ENCODE measurements at places on chromosomes 3 and 15. TPM values are rescaled to one million over a fixed set of nuclear protein-coding genes. Genes with fewer than 3 reads are reported as not detected.

GRCh38 chr3:124121379-124122312, 129.7 kb upstream of the ROPN1 start:
- H3K4me1 ChIP-seq = no peaks in the 10 kb centered on the region
- no peak for DNase-seq
- H3K27ac ChIP-seq = no peak overlapping the region
- no peaks in the 10 kb centered on the region for H3K27me3 ChIP-seq
- H3K4me3 ChIP-seq = no peak overlapping the region

DNA sequence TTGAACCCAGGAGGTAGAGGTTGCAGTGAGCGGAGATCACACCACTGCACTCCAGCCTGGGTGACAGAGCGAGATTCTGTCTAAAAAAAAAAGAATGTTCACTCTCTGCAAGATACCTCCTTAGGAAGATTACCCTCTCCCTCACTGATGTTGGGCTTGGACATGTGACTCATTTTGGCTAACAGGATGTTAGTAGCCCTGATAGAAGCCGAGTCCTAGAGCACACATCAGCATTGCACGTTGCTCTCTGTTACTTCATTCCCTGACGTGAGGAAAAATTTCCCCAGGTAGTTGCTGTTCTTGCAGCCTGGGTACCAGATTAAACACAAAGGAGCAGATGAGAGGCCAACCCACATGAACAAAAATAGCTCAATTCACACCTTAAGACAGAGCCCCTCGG, 78.1 kb upstream of the PRICKLE2 start:
- no peak for DNase-seq
- H3K36me3 ChIP-seq = no peaks in the 10 kb centered on the region
- no peaks in the 10 kb centered on the region for H3K27me3 ChIP-seq
- no peak overlapping the region for H3K27ac ChIP-seq
- H3K4me3 ChIP-seq = no peak overlapping the region
- H3K4me1 ChIP-seq = no peaks in the 10 kb centered on the region

PRRT3 gene
- total RNA-seq = 1.9 TPM

DNA sequence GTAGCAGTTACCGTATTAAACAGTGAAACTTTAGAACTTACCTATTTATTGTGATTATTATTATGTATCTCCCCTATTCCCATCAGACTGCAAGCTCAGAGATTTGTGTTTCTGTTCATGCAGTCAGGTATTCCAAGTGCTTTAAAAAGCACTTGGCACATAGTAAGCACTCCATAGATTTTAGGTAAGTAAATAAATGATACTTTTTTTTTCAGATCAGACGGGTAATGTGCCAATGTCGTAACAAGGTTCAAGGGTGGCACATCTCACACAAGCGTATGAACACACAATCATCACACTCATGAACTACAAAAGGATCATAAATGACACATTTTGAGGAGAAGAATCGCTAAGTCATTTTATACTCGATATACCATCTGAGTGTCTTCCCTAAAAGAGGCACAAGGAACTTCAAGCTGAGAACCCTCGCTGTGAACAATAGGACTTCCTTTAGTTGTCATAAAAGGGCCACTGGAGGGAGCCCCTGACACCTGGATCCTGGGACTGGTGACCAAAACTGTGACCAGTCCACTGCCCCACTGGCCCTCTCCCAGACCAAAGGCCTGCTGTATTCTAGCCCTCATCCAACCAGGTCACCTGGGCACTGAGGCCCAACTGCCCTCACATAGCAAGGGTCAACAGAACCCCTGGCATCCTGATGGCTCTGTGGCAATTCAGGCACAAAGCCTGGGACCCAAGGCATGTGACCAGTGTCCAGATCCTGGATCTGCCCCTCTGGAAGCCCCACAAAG, 32.1 kb downstream of the KIF9 start:
- no peak for DNase-seq
- no peak overlapping the region for H3K4me3 ChIP-seq
- no peaks in the 10 kb centered on the region for H3K4me1 ChIP-seq
- H3K27ac ChIP-seq = no peak overlapping the region

DNA sequence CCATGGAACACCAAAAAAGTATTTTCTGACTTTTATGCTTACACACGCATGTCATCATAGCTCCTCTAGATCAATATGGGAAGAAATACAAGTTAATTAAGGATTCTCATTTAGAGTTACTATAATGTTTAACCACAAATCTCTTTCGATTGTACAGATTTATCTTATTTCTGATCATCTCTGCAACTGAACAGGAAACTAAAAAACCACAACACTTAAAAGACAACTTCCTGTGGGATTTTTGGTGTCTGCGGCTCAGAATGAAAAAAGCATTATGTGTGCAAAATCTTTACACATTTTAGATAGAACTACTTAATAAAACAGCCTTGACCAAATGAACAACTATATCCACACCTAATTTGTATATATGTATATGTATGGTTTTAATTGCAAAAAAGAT, 3.0 kb upstream of the TJP1 start:
- no peak overlapping the region for H3K4me3 ChIP-seq
- H3K27ac ChIP-seq = no peak overlapping the region
- H3K27me3 ChIP-seq = no peaks in the 10 kb centered on the region
- no peaks in the 10 kb centered on the region for H3K36me3 ChIP-seq

All from pancreas (tissue), 10 donors.